T-helper 17 cell (primary cell): ENCODE measurements at places on chromosomes 2 and 18.

DNA sequence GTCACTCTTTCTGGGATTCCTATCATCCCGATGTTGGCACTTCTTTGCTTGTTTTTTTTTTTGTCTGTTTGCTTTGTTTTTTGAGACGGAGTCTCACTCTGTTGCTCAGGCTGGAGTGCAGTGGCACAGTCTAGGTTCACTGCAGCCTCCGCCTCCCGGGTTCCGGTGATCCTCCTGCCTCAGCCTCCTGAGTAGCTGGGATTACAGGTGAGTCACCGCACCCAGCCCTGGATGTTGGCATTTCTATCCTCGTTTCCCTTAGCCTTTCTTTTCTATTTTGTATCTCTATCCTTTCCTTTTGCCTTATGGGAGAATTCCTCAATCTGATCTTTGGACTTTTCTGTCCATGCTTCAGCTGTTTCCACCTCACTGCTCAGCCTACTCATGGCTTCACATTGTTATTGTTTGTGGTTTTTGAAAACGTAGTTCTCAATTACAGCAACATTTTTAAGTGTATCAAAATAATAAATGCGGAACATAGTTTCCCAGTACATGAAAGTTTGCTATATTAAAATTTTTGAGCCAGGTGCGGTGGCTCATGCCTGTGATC is 62.1 kb upstream of the ZNF516 start:
- no peak for DNase-seq

- no peak for DNase-seq
These were observed 74.7 kb upstream of the TLK1 start for GRCh38 chr2:171235262-171235881.

GRCh38 chr2:111666160-111666559 is 217.8 kb downstream of the ANAPC1 start:
- DNase-seq = no peak

GRCh38 chr2:57527685-57528084 is 518.9 kb upstream of the VRK2 start:
- DNase-seq = no peak

DNA sequence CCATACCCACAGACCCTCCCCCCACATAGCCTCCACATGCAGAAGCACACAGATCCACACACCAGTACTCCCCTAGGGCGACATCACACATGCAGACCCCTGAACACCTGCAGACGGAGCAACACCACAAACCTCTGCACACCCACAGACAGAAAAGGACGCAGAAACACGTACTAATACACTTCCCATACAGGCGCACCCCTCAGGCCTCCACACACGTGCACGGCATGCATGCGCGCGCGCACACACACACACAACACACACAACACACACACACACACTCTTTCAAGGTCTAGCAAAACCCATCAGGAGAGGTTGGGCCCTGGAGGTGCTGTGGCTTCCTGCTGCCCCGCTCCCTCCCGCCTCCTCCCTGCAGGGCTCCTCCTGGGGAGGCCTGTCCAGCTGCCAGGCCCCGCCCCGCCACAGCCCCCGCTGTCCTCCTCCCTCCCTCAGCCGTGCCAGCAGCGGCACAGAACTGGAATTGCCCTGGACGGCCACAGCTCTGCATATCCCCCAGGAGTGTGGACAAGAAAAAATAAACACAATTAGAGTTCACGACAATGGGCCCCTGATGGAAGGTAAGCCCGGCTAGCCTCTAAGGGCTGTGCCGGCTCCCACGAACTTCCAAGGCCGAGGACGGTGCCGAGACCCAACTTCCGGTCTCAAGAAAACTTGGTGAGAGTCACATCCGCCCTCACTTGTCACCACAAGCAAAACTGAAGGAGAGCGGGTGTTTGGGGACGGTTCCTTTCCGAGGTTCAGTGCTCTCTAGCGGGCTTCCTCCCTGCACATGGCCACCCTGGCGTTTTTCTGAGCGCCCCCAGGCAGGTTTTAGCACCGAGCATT is 6.8 kb downstream of the ZFP36L2 start:
- peak; percentile 58 for DNase-seq

DNA sequence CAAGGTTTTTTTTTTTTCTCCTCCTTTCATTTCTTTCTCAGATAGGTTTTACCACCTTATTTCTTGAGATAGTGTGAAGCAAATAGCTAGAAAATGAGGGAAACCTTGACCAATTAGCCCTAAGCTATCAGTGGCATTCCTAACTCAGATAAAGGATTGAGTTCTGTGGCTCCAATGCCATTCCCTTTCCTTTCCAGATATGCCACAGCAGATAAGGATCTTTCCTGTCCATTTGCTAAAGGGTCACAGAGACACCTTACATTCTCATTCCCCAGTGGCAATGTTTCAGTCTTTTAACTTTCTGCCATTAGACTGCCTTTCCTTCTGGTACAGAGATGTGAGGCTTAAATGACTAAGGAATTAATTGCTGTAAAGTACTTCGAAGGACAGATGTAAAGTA is 81.7 kb downstream of the MGAT5 start:
- DNase-seq = no peak

GRCh38 chr2:234252772-234253171 is 202.3 kb downstream of the SPP2 start:
- no peak for DNase-seq

- no peak for DNase-seq
These were observed 57.5 kb downstream of the HS1BP3 start for GRCh38 chr2:20593072-20594034.

- no peak for DNase-seq
These were observed 8.4 kb downstream of the L3MBTL4 start for GRCh38 chr18:6406075-6406909.

DNA sequence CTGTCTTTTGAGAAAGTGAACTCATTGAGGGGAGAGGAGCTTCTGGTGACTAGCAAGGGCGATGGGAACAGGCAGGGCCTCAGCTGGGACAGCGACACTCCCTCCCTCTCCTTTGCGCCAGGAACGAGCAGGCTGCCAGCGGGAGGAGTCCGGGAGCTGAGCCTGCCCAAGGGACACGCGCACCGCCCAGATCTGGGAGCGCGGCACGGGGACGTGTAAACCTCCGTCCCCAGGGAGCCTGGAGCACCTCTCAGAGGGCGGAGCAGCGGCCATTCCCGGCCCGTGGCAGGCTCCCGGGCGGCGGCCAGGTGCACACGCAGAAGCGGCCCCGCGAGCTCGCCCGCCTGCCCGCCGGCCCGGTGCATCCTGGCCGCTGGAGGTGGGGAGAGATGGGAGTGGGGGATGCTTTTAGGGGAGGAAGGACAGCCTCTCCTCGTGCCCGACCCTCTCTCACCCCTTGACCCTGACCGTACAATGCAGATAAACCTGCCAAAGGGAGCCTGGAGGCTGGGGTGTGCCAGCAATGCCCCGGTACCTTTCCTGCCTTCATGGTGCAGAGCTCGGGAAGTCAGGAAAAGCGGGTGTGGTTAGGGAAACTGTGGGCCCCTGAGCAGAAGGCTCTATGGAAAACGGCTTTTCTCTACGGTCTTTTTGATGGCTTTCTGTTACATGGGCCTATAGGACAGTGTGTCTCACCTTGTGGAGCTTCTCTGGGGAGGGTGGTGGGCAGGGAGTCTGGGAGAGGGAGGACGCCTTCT is 2.2 kb downstream of the AQP4 start:
- DNase-seq = no peak

DNA sequence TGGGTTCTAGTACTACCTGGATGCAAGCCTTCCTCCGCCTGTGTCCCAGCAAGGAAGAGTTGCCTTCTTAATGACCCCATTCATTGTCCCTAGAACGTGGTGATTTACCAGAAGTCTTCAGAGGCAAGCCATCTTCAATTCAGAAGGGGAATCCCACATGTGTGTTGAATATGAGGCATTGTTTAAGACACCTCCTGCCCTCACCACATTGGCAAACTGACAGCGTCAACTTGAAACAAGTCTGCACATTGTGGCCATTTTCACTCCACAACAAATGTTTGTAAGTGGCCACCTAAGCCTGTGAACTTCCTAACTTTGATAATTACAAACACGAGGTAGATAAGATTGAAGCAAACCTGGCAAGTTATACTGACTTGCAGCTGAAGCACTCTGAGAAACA is 83.7 kb downstream of the TCF7L1 start:
- DNase-seq = no peak

DNA sequence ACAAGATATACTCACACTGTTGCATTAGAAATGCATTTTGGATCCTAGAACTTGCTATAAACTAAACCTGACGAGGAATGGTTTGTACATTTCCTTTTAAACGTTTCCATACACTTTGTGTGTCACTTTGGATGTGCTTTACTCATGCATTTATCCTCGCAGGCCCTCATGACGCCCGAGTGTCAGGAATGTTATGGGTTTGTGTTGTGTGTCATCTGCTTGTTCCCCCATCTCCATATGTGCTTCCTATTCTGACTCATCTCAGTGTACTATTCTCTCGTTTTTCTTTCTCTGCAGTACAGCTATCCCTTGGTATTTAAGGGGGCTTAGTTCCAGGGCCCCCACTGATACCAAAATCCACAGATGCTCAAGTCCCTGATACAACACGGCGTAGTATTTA is 121.5 kb upstream of the RASGRP3 start:
- DNase-seq = no peak

GRCh38 chr2:168658706-168659105 is 143.7 kb upstream of the NOSTRIN start:
- DNase-seq = no peak

- no peak for DNase-seq
These were observed 803.6 kb upstream of the ZEB2 start for GRCh38 chr2:145323512-145323911.

GRCh38 chr2:42920446-42921146 is 128.2 kb upstream of the HAAO start:
- DNase-seq = no peak

GRCh38 chr2:174048243-174048642 is 83.1 kb upstream of the SP3 start:
- DNase-seq = no peak

- no peak for DNase-seq
These were observed 58.0 kb downstream of the FAM168B start for GRCh38 chr2:131035112-131035825.

DNA sequence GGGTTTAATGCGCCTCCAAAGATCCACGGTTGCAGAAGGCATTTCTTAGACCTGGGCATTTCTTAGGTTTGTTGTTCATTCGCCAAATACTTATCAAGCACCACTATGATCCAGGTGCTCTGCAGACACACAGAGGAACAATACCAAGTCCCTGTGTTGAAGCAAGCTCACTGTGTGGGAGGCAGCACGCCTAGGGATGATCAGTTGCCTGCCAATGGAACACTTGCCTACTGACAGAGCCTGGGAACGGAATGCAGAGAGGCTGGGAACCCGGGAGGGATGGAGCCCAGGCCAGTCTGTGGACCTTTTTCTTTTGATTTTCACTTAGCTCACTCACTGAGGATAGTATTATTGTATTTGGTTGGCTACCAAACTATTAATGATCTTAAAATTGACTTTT is 1.9 kb upstream of the GRP start:
- DNase-seq = no peak

DNA sequence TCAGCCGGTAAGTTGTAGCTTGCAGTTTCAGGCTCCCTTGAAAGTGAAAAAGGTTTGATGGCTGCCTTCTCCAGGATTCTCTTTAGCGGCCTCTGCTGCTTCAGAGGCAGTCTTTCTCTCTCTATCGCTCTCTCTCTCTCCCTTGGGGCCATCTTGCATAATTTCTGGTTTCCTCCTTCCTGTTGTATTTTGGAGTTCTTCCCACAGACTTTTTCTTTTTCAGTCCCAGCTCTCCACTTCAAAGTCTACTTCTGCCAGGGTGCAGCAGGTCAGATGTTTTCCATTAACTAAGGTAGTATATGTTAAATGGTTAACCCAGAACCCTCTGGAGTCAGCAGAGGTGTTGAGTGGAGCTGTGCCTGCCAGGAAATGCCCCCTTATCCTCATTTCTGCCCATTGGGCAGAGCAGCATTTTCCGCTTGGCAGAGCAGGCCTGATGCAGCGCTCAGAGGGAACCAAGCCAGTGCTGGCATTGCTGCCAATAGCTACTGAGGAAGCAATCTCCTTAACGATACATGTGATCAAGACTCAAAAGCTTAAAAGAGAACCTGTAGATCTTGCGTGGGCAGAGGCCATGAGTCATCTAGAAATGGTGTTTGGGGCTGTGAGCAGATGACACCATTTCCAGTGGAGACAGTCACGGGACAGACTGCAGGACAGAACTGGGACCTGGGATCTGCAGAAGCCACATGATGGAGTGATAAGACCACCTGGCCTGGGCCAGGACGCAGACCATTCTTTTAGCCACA is 20.8 kb downstream of the DBI start:
- no peak for DNase-seq

GRCh38 chr2:62464221-62465007 is 41.6 kb downstream of the TMEM17 start:
- no peak for DNase-seq

GRCh38 chr2:147909178-147909577 is 64.3 kb downstream of the ACVR2A start:
- DNase-seq = no peak

- DNase-seq = no peak
These were observed 29.2 kb downstream of the EPAS1 start for GRCh38 chr2:46326231-46326980.

DNA sequence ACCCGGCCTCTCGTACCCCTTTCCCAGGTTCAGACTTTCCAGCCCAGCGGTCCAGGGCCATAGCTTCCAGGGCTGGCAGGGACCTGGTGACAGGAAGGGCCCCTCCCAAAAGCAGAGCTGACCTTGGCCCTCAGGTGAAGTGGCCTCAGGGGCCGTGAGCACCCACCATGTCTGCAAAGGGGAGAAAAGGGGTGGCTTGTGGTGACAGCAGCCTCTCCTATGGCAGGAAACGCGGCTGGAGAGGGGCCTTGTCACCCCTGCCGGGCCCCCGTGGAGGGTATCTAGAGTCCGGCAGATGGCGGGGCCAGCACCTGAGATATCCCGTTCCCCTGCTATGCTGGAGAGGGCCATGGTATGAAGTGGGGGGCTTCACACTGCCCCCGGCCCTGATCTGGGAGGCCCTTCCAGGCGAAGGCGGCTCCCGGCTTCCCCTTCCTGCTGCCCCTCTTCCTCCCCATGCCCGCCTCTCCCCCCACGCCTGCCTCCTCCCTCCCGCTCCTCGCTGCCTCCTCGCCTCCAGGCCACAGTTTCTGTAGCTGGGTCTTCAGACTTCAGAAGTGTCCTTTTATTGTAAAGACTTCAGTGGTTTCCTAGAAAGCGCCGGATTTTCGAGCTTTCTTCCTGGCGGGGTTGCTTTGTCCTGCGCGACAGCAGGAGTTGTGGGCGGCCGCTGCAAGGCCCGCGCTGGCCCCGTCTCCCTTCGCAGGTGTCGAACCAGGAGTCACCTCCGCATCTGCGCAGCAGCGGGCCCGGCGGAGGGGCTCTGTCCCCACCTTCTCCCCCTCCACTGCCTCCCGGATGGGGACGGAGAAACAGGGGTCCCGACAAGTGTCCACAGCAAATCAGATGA is 240.5 kb upstream of the MYT1L start:
- no peak for DNase-seq

- no peak for DNase-seq
These were observed 21.5 kb upstream of the CYP1B1 start for GRCh38 chr2:38097258-38097987.

DNA sequence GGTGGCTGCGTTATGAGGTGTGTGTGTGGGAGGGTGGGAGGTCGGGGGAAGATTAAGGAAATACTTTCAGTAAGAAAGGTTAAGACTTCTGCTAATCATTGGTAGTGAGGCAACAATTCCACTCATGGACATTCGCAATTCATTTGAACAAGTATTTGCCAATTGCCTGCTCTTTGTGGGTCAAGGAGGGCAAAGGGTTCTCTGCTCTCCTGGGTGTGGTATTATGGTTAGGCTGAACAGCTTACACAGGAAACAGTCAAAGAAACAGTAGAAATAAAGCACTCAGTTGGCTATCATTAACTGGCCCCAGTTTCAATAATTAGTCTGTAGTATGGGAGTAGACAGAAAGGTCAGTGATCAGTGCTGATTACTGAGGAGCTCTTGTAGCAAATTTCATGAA is 357.0 kb upstream of the FANCL start:
- DNase-seq = no peak
